ENCODE measurements at places on chromosomes 3 and 15.

GRCh38 chr3:197733042-197733441 is 3.7 kb downstream of the RUBCN start:
- no peak for DNase-seq

GRCh38 chr3:97504463-97504862 is 260.1 kb upstream of the ARL6 start:
- DNase-seq = no peak

DNA sequence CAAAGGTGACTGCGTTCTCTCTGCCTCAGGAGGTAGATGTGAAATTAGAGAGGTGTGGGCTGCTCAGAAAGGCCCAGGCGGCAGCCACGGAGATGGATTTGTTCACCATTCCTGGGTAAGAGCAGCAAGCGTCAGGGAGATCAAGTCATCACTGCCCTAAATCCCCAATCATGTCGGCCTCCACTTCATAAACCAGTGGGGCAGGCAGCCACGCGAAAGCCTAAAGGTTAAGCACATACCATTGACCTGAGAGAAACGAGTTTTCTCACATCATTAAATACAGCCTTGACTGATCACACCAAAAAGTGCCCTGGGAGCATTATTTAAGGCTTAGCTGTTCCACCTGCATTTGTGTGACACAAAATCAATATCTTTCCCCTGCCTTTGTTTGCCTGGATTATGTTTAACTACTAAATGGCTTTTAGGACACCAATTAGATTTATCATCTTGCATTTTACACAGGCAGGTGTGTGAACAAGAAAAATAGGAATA is 50.7 kb upstream of the FOXB1 start:
- no peak for DNase-seq

- DNase-seq = peak; percentile 44
Observed at GRCh38 chr3:43919029-43919428, 228.3 kb downstream of the ABHD5 start.

- DNase-seq = no peak
Observed at GRCh38 chr3:63384382-63384781, 106.3 kb downstream of the SYNPR start.

DNA sequence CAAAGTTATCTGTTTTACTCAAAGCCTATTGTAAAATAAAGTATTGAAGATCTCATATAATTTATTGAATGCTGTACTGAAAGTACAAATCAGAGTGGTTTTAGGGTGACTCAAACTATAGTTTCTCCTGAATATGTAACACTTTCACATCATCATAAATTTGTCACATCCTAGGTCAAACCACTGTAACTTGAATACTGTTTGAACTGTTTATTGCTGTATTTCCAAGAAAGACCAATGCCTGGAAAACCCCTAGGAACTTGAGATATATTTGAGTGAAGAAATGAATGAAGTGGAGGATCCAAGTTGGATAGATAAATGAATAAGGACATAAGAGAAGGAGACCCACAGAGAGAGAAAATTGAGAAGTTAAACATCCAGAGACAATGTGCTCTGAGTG is 348.2 kb downstream of the GRM7 start:
- no peak for DNase-seq

GRCh38 chr15:73522011-73522410 is 79.0 kb downstream of the REC114 start:
- no peak for DNase-seq

- no peak for DNase-seq
Observed at GRCh38 chr3:195566797-195567196, 16.9 kb downstream of the APOD start.

DNA sequence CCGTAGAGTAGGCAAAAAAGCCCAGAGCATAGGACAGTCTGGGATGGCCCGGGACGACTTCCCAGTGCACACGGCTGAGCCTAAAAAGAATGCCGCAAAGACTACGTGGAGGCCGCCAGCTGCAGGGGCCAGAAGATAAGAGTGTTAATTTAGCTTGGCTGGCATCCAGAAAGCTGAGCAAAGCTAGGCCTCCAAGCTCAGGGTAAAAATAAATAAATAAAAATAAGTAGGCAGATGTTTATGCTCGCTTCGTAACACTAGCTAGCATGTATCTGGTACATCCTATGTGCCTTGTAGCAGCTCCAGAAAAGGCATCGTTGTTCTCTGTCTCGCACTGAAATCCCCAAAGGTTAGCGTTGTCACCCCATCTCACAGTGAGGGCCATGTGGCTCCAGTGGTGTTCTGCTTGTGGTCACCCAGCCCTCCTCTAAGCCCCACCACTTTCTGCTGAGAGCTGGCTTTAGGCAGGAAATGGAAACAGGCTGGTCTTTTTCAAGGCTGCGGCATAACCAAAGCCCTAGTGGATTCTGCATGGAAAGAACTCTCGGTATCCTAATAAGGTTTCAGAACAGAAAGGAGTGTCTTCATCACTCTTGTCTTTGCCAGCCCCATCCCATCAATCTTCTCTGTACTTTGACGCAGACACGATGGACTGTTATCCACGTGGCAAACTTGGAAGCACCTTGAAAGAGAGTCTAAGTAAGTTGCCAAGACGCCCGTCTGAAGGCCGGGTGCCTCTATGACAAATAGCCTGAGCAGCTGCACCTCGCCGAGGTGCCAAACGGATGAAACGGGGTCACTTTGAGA is 58.1 kb upstream of the MEF2A start:
- DNase-seq = no peak

GRCh38 chr15:60584355-60584998 is 105.5 kb upstream of the ICE2 start:
- no peak for DNase-seq

DNA sequence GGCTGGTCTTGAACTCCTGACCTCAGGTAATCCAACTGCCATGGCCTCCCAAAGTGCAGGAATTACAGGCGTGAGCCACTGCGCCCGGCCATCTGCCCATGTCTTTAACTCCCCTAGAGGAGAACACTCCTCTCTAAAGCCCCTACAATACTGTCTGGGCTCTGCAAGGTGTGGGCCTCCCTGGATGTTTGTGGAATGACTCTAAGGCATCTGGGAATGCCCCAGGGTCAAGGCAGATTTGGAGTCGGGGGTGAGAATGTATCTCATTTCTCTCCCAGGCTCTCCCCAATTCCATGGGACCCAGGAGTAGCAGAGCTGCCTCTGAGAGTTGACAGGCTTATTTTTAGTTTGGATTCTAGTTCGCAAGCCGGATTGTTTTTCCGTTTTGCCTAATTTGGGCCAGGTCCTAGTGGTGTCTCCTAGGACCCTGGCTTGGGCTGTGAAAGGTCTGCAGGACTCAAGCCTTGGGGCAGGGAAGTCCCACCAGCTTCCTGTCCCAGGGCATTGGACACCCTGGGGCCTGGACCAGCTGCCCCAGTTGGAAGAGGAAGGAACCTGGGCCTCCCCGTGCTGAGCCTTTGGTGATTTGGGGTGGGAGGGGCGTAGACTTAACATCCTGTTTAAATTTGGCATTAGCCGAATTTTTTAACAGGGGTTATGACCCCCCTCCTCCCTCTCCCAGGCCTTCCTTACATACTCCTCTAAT is 53.5 kb downstream of the MAGEF1 start:
- no peak for DNase-seq

DNA sequence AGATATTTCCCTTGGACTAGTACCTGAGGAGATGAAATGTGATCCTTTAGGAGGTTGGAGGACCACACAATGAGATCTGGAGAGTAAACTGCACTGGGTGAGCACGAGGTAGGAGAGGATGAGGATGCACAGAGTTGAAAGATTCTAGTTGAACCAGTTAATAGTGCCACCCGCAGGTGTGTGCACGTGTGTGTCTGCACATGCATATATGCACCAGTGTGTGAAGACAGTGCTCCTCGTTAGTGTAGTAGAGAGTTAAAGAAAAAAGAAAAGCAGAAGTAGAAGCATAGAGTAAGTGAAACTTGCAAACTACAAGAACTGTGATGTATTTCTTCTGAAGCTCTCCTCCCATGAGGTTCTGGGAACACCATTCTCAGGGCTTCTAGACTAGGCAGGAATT is 8.4 kb downstream of the MED12L start:
- DNase-seq = no peak

GRCh38 chr3:177146646-177147045 is 50.6 kb downstream of the TBL1XR1 start:
- peak; percentile 70 for DNase-seq

DNA sequence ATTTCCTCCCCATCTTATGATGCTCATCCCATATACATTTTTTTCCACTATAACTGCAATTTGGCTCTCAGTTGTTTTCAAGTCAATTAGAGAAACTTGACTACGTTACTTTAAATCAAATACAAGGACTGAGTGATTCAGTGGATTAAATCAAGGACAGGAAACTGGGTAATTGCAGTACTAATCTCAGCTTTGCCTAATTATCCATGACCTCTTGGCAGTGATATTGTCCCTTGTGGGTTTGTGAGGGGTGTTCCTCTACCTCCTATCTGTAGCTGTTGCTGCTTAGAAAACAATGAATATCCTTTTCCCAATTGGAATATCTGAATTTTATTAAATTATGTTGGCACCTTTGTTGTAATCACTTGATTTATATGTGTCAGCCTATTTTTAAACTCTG is 79.4 kb downstream of the ZPLD1 start:
- no peak for DNase-seq

DNA sequence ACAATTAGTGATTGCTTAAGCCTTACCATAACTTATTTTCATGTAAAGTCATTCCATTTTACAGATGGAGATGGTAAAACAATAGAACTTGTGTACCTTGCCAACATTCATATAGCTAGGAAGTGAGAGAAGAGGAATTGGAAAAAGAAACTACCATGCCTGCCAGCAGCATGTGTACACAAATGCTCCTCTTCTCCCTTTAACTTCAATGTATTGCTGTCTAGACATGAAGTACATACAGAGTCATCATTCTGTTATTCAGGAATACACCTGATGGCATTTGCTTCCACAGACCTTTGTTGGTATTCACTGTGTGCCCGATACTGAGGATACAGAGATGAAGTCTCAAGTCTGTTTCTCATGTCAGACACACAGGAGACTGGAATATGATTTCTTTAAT is 7.1 kb upstream of the TMEM207 start:
- DNase-seq = no peak

GRCh38 chr15:48414015-48414414 is 82.8 kb downstream of the DUT start:
- peak; percentile 93 for DNase-seq

GRCh38 chr3:141235661-141236171 is 4.1 kb downstream of the PXYLP1 start:
- DNase-seq = no peak

- no peak for DNase-seq
Observed at GRCh38 chr15:93825682-93826081, 405.7 kb upstream of the MCTP2 start.

GRCh38 chr15:65343374-65343981 is 34.3 kb downstream of the IGDCC3 start:
- no peak for DNase-seq

DNA sequence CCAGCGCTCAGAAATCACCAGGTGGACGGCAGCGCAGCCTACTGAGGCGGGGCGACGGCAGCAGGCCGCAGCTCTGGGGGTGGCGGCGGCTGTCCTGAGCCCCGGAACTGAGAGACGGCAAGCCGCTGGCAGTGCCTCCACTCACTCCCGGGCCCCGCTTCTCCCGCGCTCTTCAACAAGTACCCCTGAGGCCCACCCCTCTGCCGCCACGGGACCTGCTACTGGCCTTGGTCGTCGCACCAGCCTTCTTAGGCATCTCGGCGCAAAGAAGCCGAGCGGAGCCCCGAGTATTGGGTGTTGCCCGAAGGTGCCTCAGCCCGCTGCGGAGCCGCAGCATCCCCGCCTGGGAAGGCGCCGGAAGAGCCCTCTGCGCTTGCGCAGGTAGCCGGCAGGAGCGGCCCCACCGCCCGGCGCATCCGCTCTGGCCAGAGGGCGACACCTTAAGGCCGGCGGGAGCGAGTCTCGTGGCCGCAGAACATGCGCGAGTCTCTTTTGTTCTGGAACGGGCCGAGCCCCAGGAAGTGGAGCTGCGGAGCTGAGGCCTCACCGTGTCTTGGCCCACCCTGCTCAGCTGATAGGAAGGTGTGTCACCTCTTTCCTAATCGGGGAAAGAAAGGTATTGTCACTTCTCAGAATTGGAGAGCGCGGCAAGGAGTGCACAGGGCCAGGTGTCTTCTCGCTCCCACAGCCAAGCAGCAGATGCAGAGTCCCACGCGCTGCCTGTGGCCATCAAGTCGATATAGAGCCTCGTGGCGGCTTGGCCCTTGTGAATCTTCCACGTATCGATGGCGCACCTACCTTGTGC is at the start of gene C15orf40:
TSS of gene C15orf40 (minus strand) at position 369 of the 805 bp plus-strand sequence. CDS start at position 337, 32 bp downstream.
- peak; percentile 91 for DNase-seq

- DNase-seq = no peak
Observed at GRCh38 chr15:40061212-40061901, 22.4 kb upstream of the SRP14 start.

- DNase-seq = no peak
Observed at GRCh38 chr3:197105786-197106185, 76.2 kb upstream of the MELTF start.

- DNase-seq = no peak
Observed at GRCh38 chr3:12513694-12514446, 29.6 kb downstream of the TSEN2 start.

DNA sequence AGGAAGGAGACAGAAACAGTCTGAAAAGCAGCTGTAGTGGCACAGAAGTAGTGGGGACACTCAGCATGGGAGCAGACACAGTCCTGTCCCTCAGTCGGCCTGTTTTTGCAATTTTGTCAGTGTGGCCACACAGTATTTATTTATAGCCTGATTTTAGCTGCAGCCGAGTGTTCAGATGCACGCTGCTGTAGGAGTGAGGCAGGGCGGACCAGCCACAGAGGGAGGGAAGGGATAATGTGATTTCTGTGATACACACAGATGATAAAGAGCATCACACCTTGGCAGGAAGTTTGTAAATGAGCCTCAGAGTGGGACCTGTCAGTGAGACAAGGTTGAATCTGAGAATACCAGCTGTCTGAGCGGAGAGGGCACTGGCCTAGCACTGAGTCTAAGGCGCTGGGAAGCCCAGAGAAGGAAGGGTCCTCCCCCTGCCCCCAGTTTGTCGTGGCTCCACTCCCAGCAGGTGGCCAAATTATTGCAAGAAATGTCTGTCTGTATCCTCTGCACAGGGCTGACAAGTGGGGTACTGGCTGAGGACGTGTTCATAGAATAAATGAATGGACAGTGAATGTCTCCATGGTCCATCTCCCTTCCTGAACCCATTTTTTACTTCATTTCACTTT is 3.8 kb downstream of the PSTPIP1 start:
- no peak for DNase-seq

GRCh38 chr3:157752554-157752953 is 249.3 kb upstream of the VEPH1 start:
- no peak for DNase-seq

GRCh38 chr15:73647259-73648013 is 14.2 kb upstream of the NPTN start:
- DNase-seq = peak; percentile 32

DNA sequence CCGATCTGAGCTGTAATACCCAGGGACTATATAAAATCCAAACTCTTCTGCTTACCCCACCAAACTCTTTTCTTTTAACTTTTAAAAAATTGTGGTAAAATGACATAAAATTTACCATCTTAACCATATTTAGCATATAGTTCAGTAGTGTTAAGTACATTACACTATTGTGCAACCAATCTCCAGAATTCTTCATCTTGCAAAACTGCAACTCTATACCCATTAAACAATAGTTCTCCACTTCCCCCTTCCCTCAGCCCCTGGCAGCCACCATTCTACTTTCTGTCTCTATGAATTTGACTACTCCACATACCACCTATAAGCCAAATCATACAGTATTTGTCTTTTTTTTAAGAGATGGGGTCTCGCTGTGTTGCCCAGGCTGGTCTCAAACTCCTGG is 38.7 kb downstream of the SENP8 start:
- DNase-seq = no peak

Measured in EH (cell line).